ENCODE measurements at places on chromosomes 2 and 18. TPM values are rescaled to one million over a fixed set of nuclear protein-coding genes. Genes with fewer than 3 reads are reported as not detected.

Gene RELCH
- total RNA-seq = 52.5 TPM

Gene ERBB4
- total RNA-seq = 19.2 TPM

Gene EPHA4
- total RNA-seq = 54.3 TPM

Gene EPB41L3
- 40.4 TPM for total RNA-seq

Gene SERPINB4
- not detected for total RNA-seq

Gene CYS1
- 47.2 TPM for total RNA-seq

Gene SMAD7
- total RNA-seq = 66.1 TPM

Gene GCG
- not detected for total RNA-seq

- H3K4me3 ChIP-seq = no peak overlapping the region
- no peak for DNase-seq
- no peaks in the 10 kb centered on the region for H3K27me3 ChIP-seq
- no peak overlapping the region for H3K27ac ChIP-seq
- no peaks in the 10 kb centered on the region for H3K4me1 ChIP-seq
- H3K36me3 ChIP-seq = no peaks in the 10 kb centered on the region
Observed at GRCh38 chr18:38932752-38933151, 1367.2 kb upstream of the CELF4 start.

GRCh38 chr18:35424356-35424755 is 47.2 kb upstream of the ZNF396 start:
- H3K27ac ChIP-seq = no peak overlapping the region
- H3K27me3 ChIP-seq = no peaks in the 10 kb centered on the region
- H3K4me1 ChIP-seq = no peaks in the 10 kb centered on the region
- no peak for DNase-seq

GRCh38 chr18:9861933-9862332 is 23.8 kb upstream of the TXNDC2 start:
- no peak for DNase-seq
- no peaks in the 10 kb centered on the region for H3K4me1 ChIP-seq
- peaks cover 6% of the 10 kb centered on the region for H3K36me3 ChIP-seq
- H3K27ac ChIP-seq = no peak overlapping the region
- H3K4me3 ChIP-seq = no peak overlapping the region
- no peaks in the 10 kb centered on the region for H3K27me3 ChIP-seq

DNA sequence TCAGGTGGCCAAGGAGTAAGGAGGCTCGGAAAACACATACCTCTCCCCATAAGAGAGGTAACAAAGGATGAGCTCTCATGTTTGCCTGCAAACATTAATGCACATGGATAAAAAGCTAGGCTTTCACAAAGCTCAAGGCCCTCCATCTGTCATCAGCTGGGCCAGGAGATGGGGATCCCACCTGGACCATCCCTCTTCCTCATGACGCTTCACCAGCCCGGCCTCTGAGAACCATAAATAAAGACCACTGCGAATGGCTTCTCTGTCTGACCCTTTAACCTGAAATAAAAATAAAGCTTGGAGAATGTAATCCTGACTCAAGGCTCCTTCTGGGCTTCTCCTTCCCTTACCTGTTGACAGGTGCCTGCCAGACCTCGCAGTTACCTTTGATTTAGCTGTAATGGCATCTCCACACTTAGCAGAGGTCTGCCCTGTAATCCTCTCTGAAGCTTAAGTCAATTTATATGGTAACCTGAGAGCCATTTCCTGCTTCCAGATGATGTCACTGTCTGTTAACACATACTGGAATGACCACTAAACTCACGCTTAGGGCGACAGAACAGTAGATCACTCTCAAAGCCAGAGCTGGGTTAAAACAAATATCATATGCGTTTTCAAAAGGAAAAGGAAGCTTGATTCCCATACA is 29.3 kb upstream of the FOXI3 start:
- no peak for DNase-seq
- H3K27ac ChIP-seq = no peak overlapping the region
- no peaks in the 10 kb centered on the region for H3K36me3 ChIP-seq
- H3K27me3 ChIP-seq = no peaks in the 10 kb centered on the region
- H3K4me1 ChIP-seq = no peaks in the 10 kb centered on the region

GRCh38 chr2:165149439-165149838 is 54.4 kb downstream of the SCN3A start:
- no peak for DNase-seq
- no peaks in the 10 kb centered on the region for H3K27me3 ChIP-seq
- no peaks in the 10 kb centered on the region for H3K4me1 ChIP-seq
- H3K36me3 ChIP-seq = no peaks in the 10 kb centered on the region
- no peak overlapping the region for H3K27ac ChIP-seq

GRCh38 chr2:170369228-170369627 is 191.3 kb downstream of the MYO3B start:
- no peak for DNase-seq
- no peak overlapping the region for H3K27ac ChIP-seq
- no peaks in the 10 kb centered on the region for H3K36me3 ChIP-seq

DNA sequence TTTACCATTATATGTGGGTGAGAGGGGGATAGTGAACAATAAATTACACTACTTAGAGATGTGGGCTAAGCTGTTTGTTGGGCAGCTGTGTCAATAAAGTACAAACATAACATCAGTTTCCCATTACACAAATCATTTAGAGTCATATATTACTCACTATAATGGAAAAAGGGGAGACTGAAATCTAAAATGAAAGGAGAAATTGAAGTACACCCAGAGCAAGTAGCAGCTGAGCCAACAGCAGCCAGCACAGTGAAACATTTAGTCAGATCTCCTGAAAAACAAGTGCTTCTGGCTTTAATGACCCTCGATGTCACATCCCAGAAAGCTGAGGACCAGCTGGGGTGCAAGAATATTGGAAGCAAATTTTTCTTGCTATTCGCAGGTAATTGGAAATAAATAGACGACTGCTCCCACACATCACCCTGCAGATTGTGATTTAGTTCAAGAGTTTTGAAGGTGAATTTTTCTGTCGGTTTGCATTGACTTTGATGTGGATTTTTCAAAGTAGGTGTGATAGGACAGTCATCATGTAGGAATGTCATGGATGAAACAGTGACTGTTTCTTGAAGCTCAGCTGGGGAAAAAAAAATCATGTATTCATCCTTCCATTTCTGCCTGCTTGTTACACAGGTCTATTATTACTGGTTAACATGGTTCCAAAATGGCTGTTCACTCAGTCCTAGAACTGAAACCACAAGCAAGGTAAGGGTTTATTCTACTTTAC is 1607.3 kb upstream of the CELF4 start:
- no peak for DNase-seq
- H3K4me1 ChIP-seq = no peaks in the 10 kb centered on the region
- no peak overlapping the region for H3K27ac ChIP-seq
- H3K36me3 ChIP-seq = no peaks in the 10 kb centered on the region

DNA sequence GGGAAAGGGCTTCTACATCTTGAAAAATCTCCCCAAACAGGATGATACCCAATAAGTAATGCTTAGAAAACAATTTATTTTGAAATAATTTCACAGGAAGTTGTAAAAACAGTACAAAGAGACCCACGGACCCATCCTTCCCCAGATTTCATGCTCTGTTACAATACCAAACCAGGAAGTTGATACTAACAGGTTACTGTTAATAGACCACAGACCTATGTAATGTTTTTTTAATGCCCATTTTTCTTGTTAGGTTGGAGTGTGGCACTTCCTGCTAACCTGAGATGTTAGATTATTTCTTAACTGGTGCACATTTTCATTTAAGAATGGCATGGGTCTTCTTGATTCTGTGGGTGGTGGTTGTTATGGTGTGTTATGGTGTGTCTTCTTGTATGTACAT is 21.4 kb upstream of the MGAT5 start:
- no peaks in the 10 kb centered on the region for H3K4me1 ChIP-seq
- no peaks in the 10 kb centered on the region for H3K36me3 ChIP-seq
- no peaks in the 10 kb centered on the region for H3K27me3 ChIP-seq
- no peak overlapping the region for H3K4me3 ChIP-seq
- H3K27ac ChIP-seq = no peak overlapping the region
- no peak for DNase-seq

DNA sequence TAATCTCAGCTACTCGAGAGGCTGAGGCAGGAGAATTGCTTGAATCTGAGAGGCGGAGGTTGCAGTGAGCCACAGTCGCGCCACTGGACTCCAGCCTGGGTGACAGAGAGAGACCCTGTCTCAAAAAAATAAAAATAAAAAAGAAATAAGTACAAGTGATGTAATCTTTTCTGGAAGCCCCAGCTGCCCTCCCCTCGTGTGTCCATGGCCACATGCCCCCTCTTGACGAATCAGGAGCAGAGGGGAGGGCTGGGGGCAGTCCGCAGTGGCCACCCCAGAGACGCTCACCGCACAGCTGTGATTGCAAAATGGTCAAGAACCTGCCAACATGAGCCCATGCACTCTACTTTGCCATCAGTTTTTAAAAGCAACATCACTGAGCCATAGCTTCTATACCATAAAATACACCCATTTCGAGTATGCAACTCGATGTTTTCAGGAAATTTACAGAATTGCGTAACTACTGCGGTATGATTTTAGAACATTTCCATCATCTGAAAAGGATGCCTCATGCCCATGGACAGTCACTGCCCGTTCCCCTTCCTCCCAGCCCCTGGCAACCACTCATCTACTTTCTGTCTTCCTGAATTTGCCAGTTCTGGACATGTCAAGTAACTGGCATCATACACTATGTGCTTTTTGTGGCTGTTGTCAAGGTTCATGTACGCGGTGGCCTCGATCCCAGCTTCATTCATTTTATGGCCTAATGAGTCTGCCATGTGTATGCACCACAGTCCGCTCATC is 88.1 kb downstream of the NDUFA10 start:
- no peaks in the 10 kb centered on the region for H3K4me1 ChIP-seq
- H3K27ac ChIP-seq = no peak overlapping the region
- DNase-seq = no peak
- H3K27me3 ChIP-seq = no peaks in the 10 kb centered on the region

DNA sequence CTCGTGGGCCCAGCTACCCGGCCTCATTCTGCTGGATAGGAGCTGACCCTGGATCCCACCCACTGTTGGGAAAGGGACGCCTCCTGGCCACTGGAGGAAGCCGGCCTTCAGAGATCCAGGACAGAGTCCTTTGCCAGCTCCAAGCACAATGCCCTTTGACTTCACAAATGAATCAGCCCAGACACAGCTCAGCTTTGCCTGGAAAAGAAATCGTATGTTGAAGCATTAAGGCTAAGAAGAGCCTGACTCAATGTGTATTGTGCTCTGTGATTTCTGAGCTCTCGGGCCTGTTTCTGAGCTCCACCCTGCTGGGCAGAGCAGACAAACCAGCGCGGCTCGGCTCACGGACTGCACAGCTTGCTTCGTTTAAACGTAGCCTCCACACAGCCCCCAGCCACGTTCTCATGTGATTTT is 162.9 kb upstream of the APCDD1 start:
- no peak overlapping the region for H3K27ac ChIP-seq
- no peaks in the 10 kb centered on the region for H3K36me3 ChIP-seq
- H3K4me3 ChIP-seq = no peak overlapping the region
- no peaks in the 10 kb centered on the region for H3K4me1 ChIP-seq
- H3K27me3 ChIP-seq = no peaks in the 10 kb centered on the region

GRCh38 chr2:48723129-48723528 is 32.4 kb downstream of the LHCGR start:
- H3K36me3 ChIP-seq = no peaks in the 10 kb centered on the region
- H3K4me3 ChIP-seq = no peak overlapping the region
- no peak overlapping the region for H3K27ac ChIP-seq
- H3K4me1 ChIP-seq = peaks cover 4% of the 10 kb centered on the region
- DNase-seq = no peak

- no peaks in the 10 kb centered on the region for H3K36me3 ChIP-seq
- H3K27me3 ChIP-seq = no peaks in the 10 kb centered on the region
- no peak for DNase-seq
Observed at GRCh38 chr2:114192362-114192761, 250.1 kb upstream of the DPP10 start.

GRCh38 chr2:165471349-165471950 is 2.0 kb downstream of the CSRNP3 start:
- H3K4me3 ChIP-seq = no peak overlapping the region
- no peak overlapping the region for H3K27ac ChIP-seq
- no peaks in the 10 kb centered on the region for H3K36me3 ChIP-seq
- no peaks in the 10 kb centered on the region for H3K27me3 ChIP-seq

DNA sequence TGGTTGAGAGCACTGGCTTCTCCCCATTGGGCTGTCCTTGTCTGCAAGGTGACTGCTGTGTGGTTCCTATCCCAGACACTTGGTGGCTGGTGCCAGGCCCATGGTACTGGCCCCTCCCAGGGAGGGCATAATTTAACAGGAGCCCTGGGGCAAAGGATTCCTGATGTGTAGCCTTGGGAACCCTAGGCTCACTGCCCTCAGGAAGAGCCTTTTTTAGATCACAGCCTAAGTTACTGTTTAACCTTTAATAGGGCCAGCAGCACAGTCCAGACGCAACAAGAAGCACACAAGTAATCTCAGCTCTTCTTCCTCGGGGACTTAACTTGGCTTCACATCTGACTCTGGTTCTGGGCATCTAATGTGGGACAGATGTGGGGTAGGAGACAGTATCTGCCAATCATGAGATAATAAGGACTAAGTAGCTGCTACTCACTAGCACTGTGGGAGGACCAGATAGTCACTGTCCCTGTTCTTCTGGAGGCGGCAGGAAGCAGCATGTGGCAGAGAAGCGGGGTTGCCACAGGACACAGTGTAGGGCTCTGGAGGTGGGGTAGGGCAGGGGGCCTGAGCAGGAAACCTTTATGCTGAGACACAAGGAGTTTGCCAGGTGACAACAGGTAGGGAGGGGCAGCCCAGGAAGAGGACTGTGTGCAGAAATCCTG is 136.3 kb downstream of the TMEM17 start:
- DNase-seq = no peak
- no peak overlapping the region for H3K4me3 ChIP-seq
- H3K36me3 ChIP-seq = no peaks in the 10 kb centered on the region
- H3K4me1 ChIP-seq = no peaks in the 10 kb centered on the region
- no peaks in the 10 kb centered on the region for H3K27me3 ChIP-seq
- H3K27ac ChIP-seq = no peak overlapping the region

DNA sequence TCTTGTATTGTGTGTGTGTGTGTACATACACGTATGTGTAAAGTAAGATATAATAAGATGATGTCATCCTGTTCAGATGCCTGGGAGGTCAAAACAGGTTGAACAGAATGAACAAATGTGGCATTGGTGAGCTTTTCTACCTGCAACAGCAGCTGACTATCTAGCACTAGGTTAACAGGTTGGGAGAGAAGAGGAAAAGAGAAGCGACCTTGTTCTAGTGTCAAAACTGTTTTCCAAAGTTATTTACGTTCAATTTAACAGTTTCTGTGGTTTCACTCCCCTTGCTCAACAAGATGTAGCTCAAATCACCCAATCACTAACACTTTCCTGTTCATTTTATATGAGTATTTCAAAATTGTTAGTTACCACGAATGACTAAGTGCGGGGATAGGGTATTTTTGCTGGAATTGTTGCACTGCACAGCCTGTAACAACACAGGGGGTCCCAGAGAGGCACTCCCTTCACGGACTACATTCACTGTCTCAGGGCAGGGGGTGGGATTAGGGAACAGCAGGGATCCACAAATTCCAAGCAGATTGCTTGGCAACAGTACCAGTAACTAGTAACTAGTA is 67.5 kb upstream of the DTNB start:
- H3K27me3 ChIP-seq = no peaks in the 10 kb centered on the region
- H3K36me3 ChIP-seq = peaks cover 19% of the 10 kb centered on the region
- no peak for DNase-seq
- no peak overlapping the region for H3K4me3 ChIP-seq
- no peak overlapping the region for H3K27ac ChIP-seq

GRCh38 chr2:181574321-181574720 is 82.6 kb downstream of the CERKL start:
- DNase-seq = no peak
- H3K27ac ChIP-seq = no peak overlapping the region
- no peaks in the 10 kb centered on the region for H3K4me1 ChIP-seq
- H3K4me3 ChIP-seq = no peak overlapping the region
- no peaks in the 10 kb centered on the region for H3K36me3 ChIP-seq

GRCh38 chr18:21398121-21398520 is 156.1 kb downstream of the GREB1L start:
- H3K27ac ChIP-seq = no peak overlapping the region
- H3K27me3 ChIP-seq = no peaks in the 10 kb centered on the region
- no peak overlapping the region for H3K4me3 ChIP-seq
- DNase-seq = no peak

GRCh38 chr2:112814278-112814677 is 22.3 kb downstream of the IL1B start:
- DNase-seq = no peak
- H3K27me3 ChIP-seq = no peaks in the 10 kb centered on the region

Measured in thyroid gland (tissue), 4 donors.